PC-3 (cell line): ENCODE measurements at places on chromosomes 2 and 18. TPM values are rescaled to one million over a fixed set of nuclear protein-coding genes. Genes with fewer than 3 reads are reported as not detected.

Gene PSMA8
- not detected in 2 replicates for total RNA-seq

Gene ANKRD30B
- 0.35 and 0.51 TPM in 2 replicates for total RNA-seq

Gene SLC23A3
- total RNA-seq: 1.4 and 1.7 TPM in 2 replicates

DNA sequence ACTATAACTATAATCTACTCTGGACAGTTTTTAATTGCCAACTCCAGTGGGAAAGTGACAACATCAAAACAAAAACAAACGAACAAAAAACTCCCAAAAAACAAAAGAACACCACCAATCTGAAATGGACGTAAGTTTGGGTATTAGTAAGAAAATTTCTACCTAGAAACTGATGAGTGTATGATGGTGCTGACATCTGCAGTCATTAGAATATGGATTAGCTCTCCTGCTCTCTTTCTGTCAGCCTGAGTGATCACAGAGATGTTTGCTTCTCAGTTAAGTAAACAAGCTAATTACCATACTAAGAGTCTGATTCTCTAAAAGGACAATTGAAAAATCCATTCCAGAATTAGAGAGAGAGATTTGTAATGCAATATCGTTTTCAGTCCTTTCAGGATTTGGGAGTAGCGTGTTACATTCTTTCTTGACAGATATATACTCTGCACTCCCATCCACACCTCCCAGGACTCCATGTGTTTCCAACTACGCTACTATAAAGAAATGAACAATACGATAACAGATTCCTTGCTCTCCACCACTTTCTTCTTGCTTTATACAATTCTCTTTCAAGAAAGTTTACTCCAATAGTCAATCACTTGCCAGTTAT lies 1347.4 kb upstream of the PIK3C3 start:
- H3K4me1 ChIP-seq: no peaks in the 10 kb centered on the region
- no peaks in the 10 kb centered on the region for H3K27me3 ChIP-seq
- no peak for DNase-seq
- H3K4me3 ChIP-seq: no peak overlapping the region

- no peaks in the 10 kb centered on the region for H3K4me1 ChIP-seq
- H3K27me3 ChIP-seq: no peaks in the 10 kb centered on the region
- H3K4me3 ChIP-seq: no peak overlapping the region
- no peak for DNase-seq
Measured at GRCh38 chr2:49298230-49298629, 143.9 kb upstream of the FSHR start.

- H3K4me1 ChIP-seq: no peaks in the 10 kb centered on the region
- no peak for DNase-seq
- H3K36me3 ChIP-seq: no peaks in the 10 kb centered on the region
- no peak overlapping the region for H3K4me3 ChIP-seq
- no peak overlapping the region for H3K27ac ChIP-seq
Measured at GRCh38 chr2:132383956-132384355, 32.6 kb upstream of the GPR39 start.

- H3K4me3 ChIP-seq: no peak overlapping the region
- H3K27ac ChIP-seq: no peak overlapping the region
- H3K4me1 ChIP-seq: no peaks in the 10 kb centered on the region
- no peaks in the 10 kb centered on the region for H3K36me3 ChIP-seq
Measured at GRCh38 chr2:71060871-71061270, 7.6 kb upstream of the NAGK start.

DNA sequence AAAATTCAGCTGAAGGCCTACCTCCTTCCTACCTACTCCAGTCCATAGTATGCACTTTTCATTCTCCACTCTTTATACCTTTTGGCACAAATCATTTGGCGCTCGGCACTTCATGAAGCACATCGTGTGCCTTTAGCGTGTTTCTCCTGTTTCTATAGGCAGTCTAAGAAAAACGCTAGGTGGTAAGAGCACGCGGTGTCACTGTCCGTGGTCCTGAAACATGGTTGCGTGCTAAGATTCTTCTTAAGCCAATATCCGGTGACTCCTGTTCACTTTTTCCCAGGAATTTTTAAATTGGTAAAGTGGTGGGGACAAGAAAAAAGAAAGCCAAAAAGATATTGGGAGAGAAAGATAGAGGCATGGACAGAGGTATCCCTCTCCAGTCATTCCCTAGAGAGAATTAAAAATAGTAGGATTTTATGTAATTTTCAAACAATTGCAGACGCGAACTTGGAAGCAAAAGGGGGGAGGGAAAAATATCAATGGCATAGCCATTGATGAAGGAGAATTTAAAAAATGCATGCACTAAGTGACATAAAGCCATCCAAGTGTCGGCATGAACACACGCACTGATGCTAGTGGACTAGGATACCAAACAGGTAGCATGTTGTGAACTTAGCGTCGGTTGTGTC lies 1.4 kb upstream of the CTNNA2 start:
- H3K4me1 ChIP-seq: no peaks in the 10 kb centered on the region
- peak; percentile 39 for DNase-seq
- H3K4me3 ChIP-seq: no peak overlapping the region
- no peaks in the 10 kb centered on the region for H3K27me3 ChIP-seq

DNA sequence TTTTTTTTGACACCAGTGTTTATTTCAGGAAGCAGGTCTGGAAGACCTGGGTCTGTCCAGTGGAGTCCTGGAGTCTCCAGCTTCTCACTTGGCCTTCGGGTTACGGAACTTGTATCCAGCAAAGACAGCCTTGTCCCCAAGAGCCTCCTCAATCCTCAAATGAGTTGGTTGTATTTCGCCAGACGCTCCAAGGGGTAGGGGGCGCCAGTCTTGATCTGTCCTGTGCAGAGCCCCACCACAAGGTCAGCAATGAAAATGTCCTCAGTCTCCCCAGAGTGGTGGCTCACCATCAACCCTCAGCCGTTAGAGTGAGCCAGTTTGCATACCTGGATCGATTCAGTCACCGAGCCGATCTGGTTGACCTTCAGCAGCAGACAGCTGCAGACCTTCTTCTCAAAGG lies 21.9 kb downstream of the ASXL2 start:
- DNase-seq: no peak
- H3K36me3 ChIP-seq: no peaks in the 10 kb centered on the region
- H3K4me3 ChIP-seq: no peak overlapping the region
- H3K4me1 ChIP-seq: peaks cover 12% of the 10 kb centered on the region
- H3K27ac ChIP-seq: no peak overlapping the region
